ENCODE measurements at places on chromosomes 7 and 10. TPM values are rescaled to one million over a fixed set of nuclear protein-coding genes. Genes with fewer than 3 reads are reported as not detected.

DNA sequence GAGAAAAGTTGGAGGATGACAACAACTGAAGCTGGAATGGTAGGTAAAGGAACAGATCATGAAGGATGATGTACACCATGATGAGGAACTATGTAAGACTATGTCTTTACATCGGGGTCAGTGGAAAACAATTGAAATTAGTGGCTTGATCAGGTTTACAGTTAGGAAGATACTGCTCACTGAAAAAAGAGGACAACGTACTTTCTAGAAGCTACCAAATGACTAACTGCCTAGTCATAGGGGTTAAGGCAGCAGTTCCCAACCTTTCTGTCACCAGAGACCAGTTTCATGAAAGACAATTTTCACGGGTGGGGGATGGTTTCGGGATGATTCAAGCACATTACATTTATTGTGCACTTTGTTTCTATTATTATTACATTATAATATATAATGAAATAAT, 91.6 kb upstream of the ANKRD1 start:
- no peak for DNase-seq

- no peak for DNase-seq
Observed at GRCh38 chr10:12337453-12338372, 11.6 kb upstream of the CAMK1D start.

GRCh38 chr7:117775801-117776200, 97.4 kb downstream of the CTTNBP2 start:
- no peak for DNase-seq

- DNase-seq = peak; percentile 58
Observed at GRCh38 chr7:142482891-142483658, 225.2 kb upstream of the PRSS58 start.

DNA sequence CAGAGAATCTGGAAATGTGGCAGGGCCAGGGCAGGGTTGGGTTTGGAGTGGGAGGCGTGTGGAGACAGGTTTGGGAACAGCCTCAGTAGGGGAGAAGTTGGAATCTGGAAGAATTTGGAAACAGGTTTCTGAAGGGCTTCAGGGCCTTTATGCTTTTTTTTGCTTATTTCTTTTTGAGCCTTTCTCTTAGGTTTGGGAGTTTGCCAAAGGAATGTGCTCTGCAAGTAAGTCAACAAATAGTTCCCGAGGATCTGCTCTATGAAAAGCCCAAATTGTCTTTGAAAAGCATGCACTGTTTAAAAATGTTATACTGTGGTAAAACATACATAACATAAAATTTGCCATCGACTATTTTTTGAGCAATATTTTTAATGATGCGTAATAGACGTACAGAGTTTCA, 86.7 kb upstream of the ADRB1 start:
- peak; percentile 30 for DNase-seq

DNA sequence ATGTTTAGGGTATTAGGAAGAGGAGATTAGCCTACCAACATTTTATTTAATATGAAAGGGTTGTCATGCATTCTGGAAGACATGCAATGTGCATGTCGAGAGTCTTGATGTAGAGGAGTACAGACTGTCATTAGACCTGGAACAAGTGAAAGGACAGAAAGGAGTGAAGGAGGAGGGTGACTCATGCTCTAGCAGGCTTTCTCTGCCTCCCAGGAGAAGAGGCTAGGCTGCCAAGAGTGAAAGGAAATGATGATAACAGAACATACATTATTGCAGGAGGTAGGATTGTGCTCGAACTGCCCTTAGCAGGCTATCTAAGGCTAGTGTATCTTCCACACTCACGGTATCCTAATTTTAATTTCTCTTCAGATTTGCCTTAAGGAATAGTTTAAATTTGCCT, 228.8 kb downstream of the EXOC4 start:
- DNase-seq = peak; percentile 77

- DNase-seq = no peak
Observed at GRCh38 chr7:29063872-29064271, 82.5 kb downstream of the CPVL start.

DNA sequence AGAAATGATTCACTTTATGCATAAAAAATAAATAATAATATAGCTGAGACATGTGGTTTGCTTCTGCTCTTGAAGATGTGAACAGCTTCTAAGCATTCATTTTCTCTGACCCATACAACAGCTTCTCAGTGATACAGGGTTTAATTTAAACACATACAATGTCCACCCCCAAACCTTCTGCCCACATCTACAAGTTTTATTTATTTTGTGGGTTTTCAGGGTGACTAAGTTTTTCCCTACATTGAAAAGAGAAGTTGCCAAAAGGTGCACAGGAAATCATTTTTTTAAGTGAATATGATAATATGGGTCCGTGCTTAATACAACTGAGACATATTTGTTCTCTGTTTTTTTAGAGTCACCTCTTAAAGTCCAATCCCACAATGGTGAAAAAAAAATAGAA, 17.2 kb downstream of the INHBA start:
- peak; percentile 78 for DNase-seq

Gene IKZF1
- under 0.01 TPM for total RNA-seq

Gene CCDC172
- not detected for total RNA-seq

Gene COL26A1
- under 0.01 TPM for total RNA-seq

Gene TRIM4
- 14.4 TPM for total RNA-seq

Gene SLC18A3
- not detected for total RNA-seq

Gene NMT2
- 48.6 TPM for total RNA-seq

Gene PILRA
- total RNA-seq = 0.20 TPM

Gene ADAM22
- 0.40 TPM for total RNA-seq
